Glomerular endothelial cell (primary cell): ENCODE measurements at places on chromosomes 11 and 22.

GRCh38 chr11:120235024-120235628, 4.8 kb upstream of the POU2F3 start:
- DNase-seq: no peak

- no peak for DNase-seq
Measured at GRCh38 chr11:102422817-102423712, 29.5 kb downstream of the TMEM123 start.

DNA sequence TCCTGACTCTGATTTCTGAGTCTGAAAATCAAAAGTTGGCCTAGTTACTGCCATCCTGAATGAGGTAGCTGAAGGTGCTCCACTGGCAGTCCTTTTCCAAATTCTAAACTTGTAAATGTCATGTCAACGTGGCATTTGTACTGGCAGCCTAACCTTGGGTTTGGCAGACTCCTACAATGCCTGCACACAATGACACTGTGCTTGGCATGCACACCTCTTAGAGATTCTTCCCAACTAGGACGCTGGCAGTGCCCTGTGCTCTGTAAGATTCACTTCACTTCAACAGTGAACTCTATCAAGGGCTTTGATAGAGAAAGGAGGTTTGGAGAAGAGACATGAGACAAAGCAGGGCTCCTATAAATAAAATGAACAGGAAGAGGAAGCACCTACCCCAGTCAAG, 21.9 kb upstream of the PPP2R1B start:
- DNase-seq: no peak

GRCh38 chr22:42419243-42419881, 12.8 kb downstream of the NFAM1 start:
- DNase-seq: no peak

GRCh38 chr11:79113054-79113690, 327.7 kb downstream of the TENM4 start:
- no peak for DNase-seq

GRCh38 chr11:117221775-117222517, 9.9 kb downstream of the PCSK7 start:
- DNase-seq: no peak

- no peak for DNase-seq
Measured at GRCh38 chr11:2748061-2748813, 48.4 kb upstream of the KCNQ1OT1 start.

- DNase-seq: no peak
Measured at GRCh38 chr22:30453731-30454510, 17.9 kb downstream of the SEC14L3 start.

- DNase-seq: no peak
Measured at GRCh38 chr11:96332126-96332771, 10.7 kb downstream of the MAML2 start.

GRCh38 chr11:45085646-45086501, 60.6 kb upstream of the PRDM11 start:
- no peak for DNase-seq
